NCI-H446 treated with DMSO at 0.1 percent for 48 hours (cell line): ENCODE measurements at places on chromosomes 7 and 10.

GRCh38 chr7:138878051-138878450 is 80.1 kb upstream of the ATP6V0A4 start:
- no peak for DNase-seq

GRCh38 chr7:37758501-37759045 is 75.0 kb downstream of the GPR141 start:
- no peak for DNase-seq

- peak; percentile 62 for DNase-seq
Measured at GRCh38 chr7:18356191-18356645, 139.3 kb upstream of the HDAC9 start.

- DNase-seq = no peak
Measured at GRCh38 chr7:133513608-133514007, 260.7 kb downstream of the EXOC4 start.

DNA sequence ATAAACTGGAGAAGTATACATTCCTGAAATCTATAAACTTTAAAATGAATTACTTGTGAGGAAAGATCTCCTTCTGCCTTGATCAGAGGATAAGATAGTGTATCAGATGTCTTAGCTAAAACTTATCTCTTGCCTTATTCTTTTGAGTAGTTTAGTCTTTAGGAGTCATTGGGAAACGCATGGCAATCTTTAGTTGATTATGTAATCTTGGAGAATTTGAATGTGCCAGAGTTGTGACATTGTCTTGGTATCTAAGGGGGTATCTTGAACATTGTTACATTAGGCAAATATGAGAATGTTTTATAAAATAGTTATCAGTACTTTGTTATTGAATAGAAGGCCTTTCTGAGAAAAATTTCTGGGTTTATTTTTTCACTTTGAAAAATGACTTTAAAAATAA is 61.6 kb upstream of the ADRA2A start:
- DNase-seq = no peak

DNA sequence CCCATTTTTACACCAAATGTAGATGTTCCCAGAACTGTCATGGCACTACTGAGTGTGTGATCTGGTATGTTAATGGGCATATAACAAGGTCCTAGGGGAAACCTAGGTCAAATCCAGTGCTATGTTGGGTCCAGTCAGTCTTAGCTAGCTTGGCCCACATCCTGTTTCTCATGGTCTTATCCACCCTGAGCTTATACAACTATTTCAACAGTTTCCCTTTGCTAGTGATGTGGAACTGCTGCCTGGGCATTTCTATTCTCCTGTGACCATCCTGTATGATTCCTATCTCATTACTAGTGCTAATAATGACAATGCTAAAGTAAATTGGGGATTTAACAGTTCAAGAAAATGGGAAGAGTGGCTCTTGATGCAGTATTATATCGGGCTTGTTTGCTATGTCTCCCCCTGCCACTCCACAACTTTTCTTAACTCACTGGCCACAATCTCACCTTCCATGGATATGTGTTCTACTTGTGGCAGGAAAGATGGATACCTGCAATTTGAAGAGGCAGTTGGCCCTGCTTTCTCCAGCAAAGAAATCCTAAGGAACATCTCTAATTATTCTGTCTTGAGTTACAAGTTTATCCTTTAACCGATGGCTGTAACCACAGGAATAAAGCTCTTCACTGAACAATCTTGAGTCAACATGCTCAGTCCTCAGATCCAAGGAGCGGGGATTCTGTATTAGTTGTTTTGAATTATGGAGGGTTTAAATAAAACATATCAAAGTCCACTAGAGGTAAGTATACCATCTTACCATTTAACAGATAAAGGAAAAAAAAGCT is 707.8 kb downstream of the XPNPEP1 start:
- no peak for DNase-seq

DNA sequence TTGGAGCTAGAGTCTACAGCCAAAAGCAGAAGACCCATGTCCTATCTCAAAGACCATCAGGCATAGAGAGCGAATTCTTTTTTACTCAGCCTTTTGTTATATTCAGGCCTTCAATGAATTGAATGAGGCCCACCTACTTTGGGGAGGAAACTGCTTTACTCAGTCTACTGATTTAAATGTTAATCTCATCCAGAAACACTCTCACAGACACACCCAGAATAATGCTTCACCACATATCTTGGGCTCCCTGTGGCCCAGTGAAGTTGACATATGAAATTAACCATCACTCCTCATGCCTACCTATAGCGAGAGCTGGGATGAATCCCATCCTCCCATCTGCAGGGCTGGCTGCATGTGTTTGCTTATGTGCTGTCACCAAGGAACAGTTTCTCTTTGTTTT is 26.0 kb upstream of the SORCS3 start:
- no peak for DNase-seq

DNA sequence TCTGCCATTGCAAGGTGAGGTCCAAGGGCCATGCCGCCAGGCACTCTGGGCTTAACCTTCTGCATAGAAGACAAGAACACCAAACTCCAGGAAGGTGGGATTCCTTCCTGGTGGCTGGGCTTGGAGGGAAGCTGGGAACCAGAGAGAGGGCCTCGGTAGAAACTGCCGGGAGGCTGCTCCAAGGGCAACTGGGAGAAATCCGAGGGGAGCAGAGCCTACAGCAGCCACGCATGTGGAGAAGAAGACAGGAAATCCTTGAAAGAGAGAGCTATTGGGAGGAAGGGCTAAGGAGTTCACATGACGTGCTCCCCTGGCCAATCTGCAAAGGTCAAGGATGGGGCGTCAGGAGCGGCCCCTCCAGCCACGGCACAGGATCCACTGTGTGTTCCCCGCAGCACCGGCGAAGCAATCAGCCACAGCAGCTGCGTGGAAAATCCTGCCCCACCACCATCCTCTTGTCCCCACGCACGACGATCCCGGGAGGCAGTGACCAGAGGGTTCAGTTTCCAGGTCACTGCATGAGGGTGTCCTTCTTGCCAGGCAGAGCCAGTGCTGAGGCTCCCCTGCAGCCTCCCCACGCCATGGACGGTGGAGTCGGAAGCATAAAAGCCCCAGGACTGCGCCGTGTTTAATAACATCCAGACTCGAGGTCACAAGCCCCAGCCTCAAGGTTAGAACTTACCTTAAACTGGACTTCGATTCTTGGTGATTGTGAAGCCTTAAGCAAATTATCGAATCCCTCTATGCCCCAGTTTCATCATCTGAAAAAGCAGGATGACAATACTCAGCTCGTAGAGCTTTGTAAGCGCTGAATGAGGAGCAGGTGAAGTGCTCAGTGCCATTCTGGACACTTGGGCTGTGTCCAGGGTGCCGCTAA is 8.6 kb upstream of the PPP2R2D start:
- DNase-seq = no peak

DNA sequence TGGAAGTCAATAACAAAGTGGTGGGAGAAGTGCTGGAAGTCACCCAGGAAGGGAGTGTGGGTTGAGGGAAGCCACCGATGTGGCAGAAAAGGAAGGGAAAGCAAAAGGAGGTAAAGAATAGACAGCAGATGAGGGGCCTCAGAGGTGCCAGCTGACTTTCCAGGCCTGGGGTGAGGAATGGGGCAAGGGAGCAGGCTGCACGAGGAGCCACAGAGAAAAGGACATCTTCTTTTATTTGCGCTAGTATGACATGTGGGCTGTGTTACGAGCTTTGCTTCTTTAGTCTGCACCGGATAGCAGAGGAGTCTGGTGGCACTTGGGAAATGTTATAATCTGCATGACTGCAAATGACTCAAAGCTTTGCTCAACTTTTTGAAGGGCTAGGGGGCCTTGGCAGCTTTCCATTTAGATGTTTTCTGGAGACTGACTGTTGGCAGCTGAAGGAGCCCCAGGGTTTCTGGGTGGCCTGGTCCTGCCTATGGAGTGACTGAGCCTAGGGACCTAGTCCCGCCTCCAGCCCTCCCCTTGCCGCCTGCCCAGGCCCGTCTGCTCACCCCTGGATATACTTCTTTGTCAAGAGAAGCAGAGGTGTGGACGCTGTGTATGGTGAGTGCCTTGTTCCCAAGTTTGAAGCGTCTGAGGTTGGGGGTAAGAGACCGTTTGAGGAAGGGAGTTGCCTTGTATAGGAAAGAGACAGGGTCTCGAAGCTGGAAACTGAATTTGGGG is 5.1 kb downstream of the PRXL2A start:
- DNase-seq = peak; percentile 44

- DNase-seq = no peak
Measured at GRCh38 chr10:78867555-78867939, 201.2 kb upstream of the ZMIZ1 start.

DNA sequence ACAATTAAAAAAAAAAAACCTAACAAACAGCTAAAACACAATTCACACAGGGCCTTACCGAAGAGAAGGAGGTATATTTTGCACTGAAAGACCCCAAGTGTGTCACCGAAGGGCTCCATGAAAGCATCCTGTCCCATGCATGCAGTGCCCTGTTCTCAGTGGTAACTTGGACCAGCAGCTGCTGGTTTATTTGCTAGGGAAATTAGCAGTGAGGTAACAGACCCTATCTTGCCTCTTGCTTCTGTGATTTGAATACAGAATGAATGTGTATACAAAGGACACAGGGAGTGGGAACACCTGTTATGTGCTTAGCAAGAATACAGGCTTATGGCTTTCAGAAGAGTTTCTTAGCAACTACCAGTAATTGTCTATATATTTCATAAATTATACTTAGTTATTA is at the start of gene HEPACAM2:
HEPACAM2 (minus strand) TSS at position 160 of the 400 bp plus-strand sequence.
- no peak for DNase-seq

GRCh38 chr10:92142512-92142911 is 148.4 kb downstream of the CPEB3 start:
- no peak for DNase-seq

DNA sequence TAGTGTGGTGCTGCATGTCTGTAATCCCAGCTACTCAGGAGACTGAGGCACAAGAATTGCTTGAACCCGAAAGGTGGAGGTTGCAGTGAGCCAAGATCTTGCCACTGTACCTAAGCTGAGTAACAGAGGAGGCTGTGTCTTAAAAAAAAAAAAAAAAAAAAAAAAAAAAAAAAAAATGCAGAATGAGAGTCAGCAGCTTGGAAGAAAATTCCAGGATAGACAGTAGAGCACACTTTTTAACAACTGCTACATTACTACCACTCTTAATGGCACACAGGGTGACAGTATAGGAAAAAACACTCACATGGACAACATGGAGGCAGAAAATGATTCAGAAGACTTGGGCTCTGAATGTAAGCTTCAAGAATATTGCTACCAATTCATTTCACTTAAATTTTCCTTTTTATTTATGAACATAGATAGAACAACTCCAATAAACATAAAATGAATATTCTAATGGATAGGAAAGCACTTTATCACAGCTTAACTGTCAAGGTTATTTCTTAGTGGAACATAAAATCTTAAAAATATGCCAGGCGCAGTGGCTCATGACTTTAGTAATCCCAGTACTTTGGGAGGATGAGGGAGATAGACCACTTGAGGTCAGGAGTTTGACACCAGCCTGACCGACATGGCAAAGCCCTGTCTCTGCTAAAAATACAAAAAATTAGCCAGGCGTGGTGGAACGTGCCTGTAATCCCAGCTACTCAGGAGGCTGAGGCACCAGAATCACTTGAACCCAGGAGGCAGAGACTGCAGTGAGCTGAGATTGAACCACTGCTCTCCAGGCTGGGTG is 31.5 kb downstream of the CHCHD3 start:
- DNase-seq = no peak

GRCh38 chr7:131249003-131249402 is 78.7 kb upstream of the MKLN1 start:
- no peak for DNase-seq

DNA sequence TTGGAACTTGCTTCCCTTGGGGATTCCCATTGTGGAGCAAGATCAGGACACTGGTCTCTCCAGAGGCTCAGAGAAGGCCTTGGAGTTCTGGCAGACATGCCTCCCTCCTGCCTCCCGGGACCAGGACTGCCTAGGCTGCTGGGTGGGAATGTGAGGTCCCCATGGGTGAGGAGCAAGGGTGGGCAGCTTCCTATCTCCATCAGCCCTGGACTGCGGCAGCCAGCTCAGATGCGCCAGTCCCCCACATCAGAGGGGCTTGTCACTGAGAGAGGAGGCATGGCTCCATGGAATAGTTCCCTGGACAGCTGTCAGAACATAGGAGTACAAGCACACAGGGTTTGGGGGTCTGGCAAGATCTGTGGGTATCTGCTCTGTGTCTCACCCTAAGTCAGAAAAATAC is 17.3 kb downstream of the GPR26 start:
- DNase-seq = no peak

DNA sequence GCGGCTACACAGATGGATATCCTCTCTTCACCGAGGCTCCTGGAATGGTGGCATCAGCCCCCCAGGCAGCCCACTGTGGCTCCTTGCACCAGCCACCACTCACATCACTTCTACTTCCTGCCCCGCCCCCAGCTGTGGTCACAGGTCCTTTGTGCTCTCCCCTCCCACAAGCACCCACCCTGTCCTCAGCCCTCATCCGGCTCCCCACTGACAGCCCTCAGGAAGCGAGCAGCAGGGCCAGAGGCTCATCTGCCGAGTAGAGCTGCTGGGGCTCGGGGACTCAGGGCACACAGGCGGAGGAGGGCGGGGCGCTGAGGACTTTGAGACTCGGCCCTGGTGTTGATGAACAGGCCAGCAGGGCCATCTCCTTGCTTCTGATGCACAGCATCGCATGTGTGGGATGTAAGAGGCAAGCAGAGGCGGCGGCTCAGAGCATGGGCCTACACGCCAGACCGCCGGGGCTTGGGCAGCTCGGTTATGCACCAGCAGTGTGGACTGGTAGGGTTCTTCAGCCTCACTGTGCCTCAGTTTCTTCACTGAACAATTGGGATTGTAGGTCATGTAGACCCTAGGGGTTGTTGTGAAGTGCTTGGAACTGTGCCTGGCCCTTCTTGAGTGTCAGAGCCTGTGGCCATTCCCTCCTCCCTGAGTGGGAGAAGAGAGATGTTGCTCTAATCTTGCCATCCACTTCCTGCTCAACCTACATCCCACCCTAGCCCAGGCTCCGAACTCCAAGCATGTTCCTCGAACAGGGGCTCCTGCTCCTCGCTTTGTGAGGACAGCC is at the start of gene PRF1:
PRF1 (minus strand) TSS at position 77 of the 784 bp plus-strand sequence. CDS start 1,839 bp downstream, outside the sequence.
- no peak for DNase-seq

- no peak for DNase-seq
Measured at GRCh38 chr7:14504134-14504533, 398.4 kb downstream of the DGKB start.

GRCh38 chr10:6033954-6034353 is 28.2 kb downstream of the IL2RA start:
- no peak for DNase-seq

DNA sequence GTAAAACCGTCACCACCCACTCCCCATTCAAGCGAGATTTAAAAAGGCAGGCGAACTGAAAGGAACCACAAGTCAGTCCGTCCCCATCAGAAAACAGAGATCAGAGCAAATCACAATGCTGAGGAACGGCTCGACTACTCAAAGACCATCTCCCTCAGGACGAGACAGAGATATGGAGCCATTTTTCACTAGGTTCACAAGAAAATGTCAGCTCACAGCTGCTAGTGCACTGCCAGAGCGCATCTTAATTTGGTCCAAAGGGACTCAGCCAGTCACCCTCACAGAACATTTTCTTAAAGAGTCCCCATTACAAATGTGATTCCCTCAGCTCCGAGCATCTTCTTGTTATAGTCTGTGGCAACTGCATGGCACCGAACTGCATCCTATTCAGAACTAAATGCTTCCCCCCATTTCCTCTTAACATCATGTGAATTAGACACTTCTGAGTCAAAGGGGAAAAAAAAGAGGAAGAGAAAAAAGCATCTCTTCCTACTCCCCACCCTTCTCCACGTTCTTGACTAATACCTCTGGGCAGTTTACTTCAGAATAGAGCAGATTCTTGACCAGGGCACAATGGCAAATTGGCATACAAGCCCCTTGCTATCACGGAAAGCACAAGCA is 683.9 kb downstream of the MAGI2 start:
- no peak for DNase-seq
